ENCODE measurements at places on chromosomes 12 and 14.

GRCh38 chr14:22830443-22831010 is 840 bp downstream of the MRPL52 start:
- DNase-seq: no peak

DNA sequence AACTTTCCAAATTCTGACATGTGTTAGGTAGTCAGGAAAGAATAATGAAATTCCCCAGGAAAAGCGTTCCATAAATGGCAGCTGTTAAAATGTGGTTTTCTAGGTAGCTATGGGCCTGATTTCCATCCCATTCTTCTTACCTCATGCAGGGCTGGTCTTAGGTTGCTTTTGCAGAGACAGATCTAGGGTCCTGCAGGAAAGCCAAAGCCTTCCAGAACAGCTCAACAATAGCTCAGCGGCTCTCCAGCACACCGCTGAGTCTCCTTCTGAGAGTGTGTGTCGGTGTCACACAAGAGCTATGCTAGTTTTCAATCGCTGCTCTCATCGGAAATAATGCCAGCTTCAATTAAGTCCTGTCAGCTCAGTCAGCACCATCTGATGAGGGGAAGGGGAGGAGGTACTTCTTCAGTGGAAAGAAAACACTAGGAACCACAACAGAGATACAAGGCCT is 106.7 kb downstream of the TMEM30B start:
- DNase-seq: no peak

DNA sequence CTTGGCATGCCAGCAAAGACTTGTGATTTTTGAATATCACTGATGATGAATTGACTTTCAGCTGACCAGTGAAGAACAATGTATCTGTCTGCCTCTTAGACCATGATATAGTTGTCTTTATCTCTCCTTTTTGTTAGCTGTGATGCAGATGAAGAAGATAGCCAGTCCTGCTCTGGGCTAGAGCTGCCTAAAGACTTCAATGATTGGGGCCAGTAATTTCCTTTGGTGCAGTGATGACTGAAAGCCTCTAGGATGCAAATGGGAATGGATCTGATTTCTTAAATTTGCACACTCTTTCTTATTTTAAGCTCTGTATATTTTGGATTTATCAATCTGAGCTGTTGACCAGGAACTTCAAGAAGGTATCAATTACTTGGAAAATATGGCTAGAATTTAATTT is at the start of gene TAS2R9:
TSS of gene TAS2R9 (minus strand) at position 101 of the 400 bp plus-strand sequence. CDS start at position 8, 93 bp downstream.
- DNase-seq: no peak

DNA sequence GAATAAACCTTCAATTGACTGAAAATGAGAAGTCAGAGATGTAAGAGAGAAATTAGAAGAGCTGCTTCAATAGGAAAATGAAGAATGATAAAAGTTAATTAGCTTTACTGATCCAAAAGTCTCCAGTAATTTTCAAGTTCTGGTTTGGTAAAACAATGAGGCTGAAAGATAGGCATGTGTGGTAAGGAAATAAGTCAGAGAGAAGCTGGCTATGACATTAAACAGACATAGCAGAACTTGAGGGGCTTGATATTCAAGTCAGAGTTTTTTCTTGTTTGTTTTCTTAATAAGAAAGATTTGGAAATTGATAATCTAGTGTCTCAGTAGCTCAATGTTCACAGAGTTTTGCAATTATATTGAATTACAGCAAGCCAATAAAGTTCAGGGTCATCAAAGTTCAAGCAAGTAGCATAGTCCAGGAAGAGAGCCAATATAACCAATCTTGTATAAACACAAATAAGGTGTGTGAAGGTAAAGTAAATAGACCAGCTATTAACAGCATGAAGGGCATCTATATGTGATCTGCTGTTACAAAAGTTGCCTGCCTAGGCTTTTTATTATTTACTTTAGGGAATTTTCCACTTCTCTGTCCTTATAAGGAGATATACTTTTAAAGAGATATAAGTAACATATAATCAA is 1111.5 kb downstream of the TRHDE start:
- no peak for DNase-seq

DNA sequence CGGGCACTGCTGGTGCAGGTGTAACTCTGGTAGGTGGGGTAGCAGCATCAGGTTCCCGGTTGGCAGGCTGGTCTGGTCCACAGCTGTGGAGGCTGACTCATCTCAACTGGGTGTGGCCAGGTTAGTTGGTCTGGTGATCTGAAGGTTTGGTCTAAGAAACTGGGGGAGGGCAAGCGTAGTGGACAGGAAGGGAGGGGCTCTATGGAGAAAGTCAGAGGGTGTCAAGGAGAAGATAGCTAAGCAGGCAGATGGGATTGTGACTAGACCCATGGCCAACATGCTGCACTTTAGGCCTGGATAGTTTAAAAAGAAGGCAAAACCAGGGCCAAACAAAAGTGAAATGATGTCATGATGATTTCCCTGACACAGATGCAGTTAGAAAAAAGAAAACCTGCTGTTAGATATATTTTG is 7.9 kb downstream of the TRIM9 start:
- DNase-seq: no peak

DNA sequence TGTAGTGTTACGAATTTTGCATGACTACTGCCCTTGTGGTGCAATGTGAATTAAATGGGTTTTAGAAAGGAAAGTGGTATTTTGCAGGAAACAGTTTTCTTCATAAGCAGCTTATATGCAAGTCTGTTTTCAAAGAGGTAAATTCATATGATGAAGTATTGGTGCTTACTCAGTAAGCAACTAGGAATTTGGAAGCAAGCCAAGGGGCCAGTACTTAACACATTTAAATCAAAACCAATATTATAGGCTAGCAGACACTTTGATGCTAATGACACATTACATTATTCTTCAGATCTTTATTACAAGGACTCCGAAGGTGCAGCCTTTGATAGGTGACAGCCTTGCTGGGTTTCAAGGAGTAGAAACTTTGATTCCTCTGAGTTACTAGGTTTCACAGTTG is 23.1 kb downstream of the MGAT4C start:
- no peak for DNase-seq

GRCh38 chr14:101114726-101115515 is 211.4 kb upstream of the RTL1 start:
- no peak for DNase-seq

- DNase-seq: no peak
These were observed 17.7 kb upstream of the FOXJ2 start for GRCh38 chr12:8014836-8015235.

DNA sequence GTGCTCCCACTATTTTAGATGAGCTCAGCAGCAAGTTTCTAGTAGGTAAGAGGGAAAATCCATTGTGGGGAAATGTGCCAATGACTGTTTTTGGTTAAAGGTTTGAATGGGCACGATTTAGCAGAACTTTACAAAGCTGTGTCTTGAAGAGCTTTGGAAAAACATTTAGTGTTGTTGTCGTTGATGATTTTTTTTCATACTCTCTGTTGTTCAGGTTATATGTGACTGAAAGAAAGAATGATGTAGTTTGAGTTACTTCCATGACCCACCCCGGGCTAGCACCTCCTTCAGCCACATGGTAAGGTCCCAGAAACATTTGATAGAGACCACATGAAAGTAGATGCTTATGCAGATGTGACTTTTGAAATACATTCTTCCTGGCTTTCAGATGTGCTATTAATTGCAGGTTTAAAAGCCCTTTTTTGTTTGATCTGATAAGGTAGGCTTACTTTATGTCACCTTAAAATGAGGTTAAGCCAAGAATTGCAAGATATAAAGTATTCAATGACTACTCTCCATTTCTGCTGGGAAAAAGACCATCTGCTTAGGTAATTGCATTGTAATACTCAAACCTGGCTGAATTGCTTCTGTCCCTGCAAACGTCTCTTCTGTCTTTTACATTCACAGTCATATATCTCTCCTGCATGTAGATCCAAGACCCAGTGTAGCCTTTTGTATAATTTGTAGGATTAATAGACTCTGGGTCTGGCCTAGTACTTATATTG is 250.6 kb downstream of the RGS6 start:
- DNase-seq: no peak

- no peak for DNase-seq
These were observed 102.8 kb downstream of the PTPRB start for GRCh38 chr12:70534466-70534865.

DNA sequence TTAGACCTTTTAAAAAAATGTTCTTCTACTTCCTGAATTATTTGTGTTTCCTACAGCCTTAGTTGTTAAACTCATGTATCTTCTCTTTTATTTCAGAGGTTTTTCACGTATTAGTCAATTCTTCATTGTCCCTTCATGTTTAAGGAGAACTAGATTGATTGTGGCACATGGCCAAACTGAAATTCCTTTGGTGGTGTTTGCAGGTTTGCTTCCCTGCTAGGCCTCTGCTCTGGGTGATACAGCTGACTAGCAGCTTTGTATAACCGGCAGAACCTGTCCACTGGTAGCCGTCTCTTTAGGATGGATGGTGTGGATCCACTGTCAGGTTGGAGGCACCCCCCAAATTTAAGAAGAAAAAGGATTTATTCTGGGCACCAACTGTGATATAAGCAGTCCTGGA is 262.1 kb downstream of the FBXL14 start:
- DNase-seq: no peak
